Central memory CD8-positive, alpha-beta T cell (primary cell): ENCODE measurements at places on chromosomes 6 and 20.

GRCh38 chr6:103534095-103534494 lies 1325.6 kb downstream of the HACE1 start:
- no peak overlapping the region for H3K27ac ChIP-seq
- H3K36me3 ChIP-seq, result no peaks in the 10 kb centered on the region
- no peak for DNase-seq
- H3K4me3 ChIP-seq, result no peak overlapping the region
- no peaks in the 10 kb centered on the region for H3K27me3 ChIP-seq
- H3K4me1 ChIP-seq, result no peaks in the 10 kb centered on the region

- H3K36me3 ChIP-seq, result no peaks in the 10 kb centered on the region
- DNase-seq, result no peak
- no peak overlapping the region for H3K27ac ChIP-seq
- H3K4me3 ChIP-seq, result no peak overlapping the region
- no peaks in the 10 kb centered on the region for H3K4me1 ChIP-seq
- H3K27me3 ChIP-seq, result no peaks in the 10 kb centered on the region
Measured at GRCh38 chr6:97885325-97885724, 602.3 kb upstream of the MMS22L start.

DNA sequence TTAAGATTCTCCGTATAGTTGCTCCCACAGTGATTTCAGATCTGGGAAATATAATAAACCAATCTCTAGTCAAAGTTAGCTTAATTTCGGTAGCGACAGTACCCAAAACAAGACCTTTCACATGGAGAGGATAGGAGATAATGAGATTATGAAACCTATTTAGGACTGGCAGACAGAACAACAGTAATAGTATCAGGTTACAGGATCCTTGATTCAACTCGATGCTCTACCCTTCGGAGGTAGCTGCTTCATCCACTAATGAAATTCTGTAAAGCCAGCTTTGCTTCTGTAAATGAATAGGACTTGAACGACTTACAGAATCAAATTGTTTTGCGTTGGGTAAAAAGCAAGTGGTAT lies 534 bp upstream of the AKIRIN2 start:
- peaks cover 37% of the 10 kb centered on the region for H3K4me1 ChIP-seq
- H3K36me3 ChIP-seq, result peaks cover 10% of the 10 kb centered on the region

DNA sequence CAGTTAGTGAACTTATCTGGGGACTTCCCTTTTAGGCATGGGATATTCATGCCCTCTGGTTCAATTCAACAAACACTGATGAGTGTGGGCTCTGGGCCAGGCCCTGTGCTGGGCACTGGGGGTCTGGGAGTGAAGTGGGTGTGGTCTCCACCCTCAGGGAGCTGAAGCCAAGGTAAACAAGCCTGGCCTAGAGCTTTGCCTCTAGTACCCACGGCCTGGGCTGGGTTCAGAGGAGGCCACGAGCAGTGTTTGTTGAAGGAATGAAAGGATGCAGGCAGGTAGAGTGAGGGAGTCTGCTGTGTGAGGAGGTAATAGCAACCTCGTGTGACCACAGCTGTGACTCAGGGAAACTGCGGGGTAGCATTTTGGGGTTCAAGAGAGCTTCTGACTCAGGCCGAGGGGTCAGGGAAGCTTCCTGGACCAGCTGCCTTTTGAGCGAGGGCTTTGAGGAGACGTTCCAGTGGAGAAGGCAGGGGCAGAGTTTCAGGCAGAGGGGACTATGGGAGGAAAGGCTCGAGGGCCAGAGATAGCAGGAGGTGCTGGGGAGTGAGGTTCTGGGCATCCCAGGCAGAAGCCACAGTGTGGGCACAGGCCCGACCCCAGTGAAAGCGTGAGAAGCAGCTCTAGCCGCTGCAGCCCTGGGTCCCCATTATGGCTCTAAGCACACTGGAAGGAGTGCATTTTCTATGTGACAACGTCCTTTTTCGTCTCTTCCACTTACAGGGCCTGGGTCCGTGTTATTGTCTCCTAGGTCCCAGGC lies 5.6 kb downstream of the MYLK2 start:
- no peak for DNase-seq
- H3K27me3 ChIP-seq, result no peaks in the 10 kb centered on the region
- no peaks in the 10 kb centered on the region for H3K4me1 ChIP-seq

DNA sequence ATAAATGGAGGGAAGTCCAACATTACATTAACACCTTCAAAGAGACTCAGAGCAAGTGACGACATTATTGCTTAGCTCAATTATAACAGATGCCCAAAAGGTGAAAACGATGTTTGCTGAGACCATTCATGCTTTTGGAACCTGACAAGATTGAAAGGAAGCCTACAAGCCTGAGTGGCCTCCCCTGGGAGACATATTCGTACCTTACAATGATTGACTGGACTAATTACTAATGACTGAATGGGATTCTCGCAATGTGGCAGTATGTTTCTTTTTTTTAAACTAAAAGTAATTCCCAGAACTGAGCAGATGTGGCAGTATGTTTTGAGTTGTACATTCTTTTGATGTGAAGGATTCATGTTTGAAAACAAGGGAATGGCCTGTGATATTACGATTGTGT lies 49.9 kb downstream of the VEGFA start:
- H3K4me1 ChIP-seq, result peaks cover 6% of the 10 kb centered on the region
- no peak for DNase-seq
- no peak overlapping the region for H3K27ac ChIP-seq
- no peaks in the 10 kb centered on the region for H3K36me3 ChIP-seq

- peaks cover 29% of the 10 kb centered on the region for H3K4me1 ChIP-seq
- H3K27ac ChIP-seq, result peak overlapping the region; percentile 99
- H3K27me3 ChIP-seq, result no peaks in the 10 kb centered on the region
- DNase-seq, result peak; percentile 15
- peaks cover 21% of the 10 kb centered on the region for H3K36me3 ChIP-seq
Measured at GRCh38 chr20:58650181-58650775, 805 bp upstream of the STX16 start.

- H3K4me3 ChIP-seq, result peak overlapping the region; percentile 88
- H3K27me3 ChIP-seq, result no peaks in the 10 kb centered on the region
- peaks cover 40% of the 10 kb centered on the region for H3K4me1 ChIP-seq
- peaks cover 28% of the 10 kb centered on the region for H3K36me3 ChIP-seq
- no peak for DNase-seq
Measured at GRCh38 chr20:35091816-35092523, 637 bp downstream of the TRPC4AP start.

DNA sequence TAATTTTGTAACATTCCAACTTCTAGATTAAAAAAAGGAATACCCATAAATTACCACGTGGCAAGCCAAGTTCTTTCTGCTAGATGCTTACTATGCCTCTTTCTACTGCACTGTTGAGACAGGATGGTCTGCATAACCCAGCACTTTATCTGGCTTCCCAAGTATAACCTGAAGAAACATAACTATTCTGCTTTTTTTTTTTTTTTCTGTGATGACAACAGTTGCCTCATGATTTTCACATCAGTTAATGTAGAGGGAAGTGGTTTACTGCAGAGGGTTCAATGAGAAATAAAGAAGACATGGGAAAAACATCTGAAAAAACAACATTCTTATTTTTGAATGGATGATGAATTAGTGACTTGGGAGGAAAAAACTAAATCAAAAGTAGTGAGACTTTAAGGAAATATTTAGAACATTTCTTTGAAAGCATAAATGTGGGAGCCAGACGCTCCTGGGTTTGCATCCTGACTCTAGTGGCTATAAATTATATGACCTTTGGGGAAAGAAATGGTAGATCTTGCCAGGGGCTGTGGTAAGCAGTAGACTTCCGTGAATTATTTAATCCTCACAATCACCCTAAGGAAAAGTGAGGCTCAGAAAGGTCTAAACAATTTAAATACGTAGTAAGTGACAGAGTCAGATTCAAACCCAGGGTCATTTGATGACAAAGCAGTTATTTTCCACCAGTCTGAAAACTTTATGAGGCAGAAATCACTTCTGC lies 230.7 kb downstream of the PHACTR1 start:
- no peak overlapping the region for H3K27ac ChIP-seq
- no peak overlapping the region for H3K4me3 ChIP-seq
- peaks cover 32% of the 10 kb centered on the region for H3K27me3 ChIP-seq
- H3K36me3 ChIP-seq, result no peaks in the 10 kb centered on the region
- no peak for DNase-seq

GRCh38 chr6:158926414-158926813 lies 73.6 kb downstream of the RSPH3 start:
- no peaks in the 10 kb centered on the region for H3K27me3 ChIP-seq
- H3K4me1 ChIP-seq, result no peaks in the 10 kb centered on the region
- peaks cover 1% of the 10 kb centered on the region for H3K36me3 ChIP-seq

DNA sequence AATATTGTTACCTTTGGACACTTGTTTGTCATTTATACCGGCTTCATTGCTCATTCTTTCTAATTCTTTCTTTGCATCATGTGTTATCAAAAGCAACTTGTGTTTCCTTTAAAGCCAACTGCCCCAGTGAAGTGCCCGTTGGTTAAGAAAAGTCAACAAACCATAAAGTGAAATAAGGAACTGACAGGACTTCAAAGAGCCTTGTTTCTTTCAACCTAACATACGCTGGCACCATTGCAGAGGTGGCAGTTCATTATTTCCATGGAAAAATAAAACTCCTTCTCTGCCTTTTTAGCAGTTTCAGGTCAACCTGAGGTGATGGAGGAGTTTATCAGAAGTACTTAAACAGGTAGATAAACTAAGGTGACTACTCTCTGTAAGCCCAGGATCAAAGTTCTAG lies 28.8 kb downstream of the FERMT1 start:
- no peaks in the 10 kb centered on the region for H3K4me1 ChIP-seq
- no peak overlapping the region for H3K4me3 ChIP-seq
- H3K27ac ChIP-seq, result no peak overlapping the region
- H3K36me3 ChIP-seq, result no peaks in the 10 kb centered on the region

DNA sequence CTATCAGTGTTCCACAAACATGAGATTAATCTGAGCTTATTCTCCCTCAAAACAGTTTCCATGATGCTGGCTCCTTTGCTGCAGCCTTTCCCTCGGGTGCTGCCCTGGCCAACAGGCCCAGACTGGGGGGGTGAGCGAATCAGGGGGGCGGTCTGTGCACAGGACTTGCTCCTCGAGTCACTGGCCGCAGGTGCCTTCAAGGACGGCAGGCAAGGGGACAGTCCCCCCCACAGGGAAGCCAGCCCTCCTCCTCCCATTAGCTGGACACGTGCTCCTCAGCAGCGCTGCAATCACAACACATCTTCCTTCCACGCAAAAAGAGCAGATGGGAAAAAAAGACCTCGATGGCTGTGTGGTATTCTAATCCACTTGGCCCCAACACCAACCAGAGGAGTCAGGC lies 10.0 kb downstream of the YTHDF1 start:
- H3K27me3 ChIP-seq, result no peaks in the 10 kb centered on the region
- no peak for DNase-seq
- peaks cover 31% of the 10 kb centered on the region for H3K4me1 ChIP-seq
- H3K36me3 ChIP-seq, result peaks cover 53% of the 10 kb centered on the region
- no peak overlapping the region for H3K27ac ChIP-seq

DNA sequence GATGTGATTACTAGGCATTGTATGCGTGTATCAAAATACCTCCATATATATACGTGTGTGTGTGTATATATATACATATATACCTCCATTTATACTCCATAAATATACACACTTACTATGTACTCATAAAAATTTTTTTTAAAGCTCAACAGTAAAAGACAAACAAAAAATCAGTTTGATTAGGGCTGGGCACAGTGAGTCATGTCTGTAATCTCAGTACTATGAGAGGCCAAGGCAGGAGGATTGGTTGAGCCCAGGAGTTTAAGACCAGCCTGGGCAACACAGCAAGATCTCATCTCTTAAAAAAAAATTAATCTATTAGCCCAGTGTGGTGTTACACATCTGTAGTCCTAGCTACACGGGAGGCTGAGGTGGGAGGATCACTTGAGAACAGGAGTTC lies 24.6 kb downstream of the PDSS2 start:
- no peak overlapping the region for H3K27ac ChIP-seq
- H3K36me3 ChIP-seq, result no peaks in the 10 kb centered on the region
- no peak for DNase-seq
- no peak overlapping the region for H3K4me3 ChIP-seq

GRCh38 chr6:42363926-42364849 lies 87.5 kb downstream of the TRERF1 start:
- H3K27me3 ChIP-seq, result no peaks in the 10 kb centered on the region
- H3K27ac ChIP-seq, result peak overlapping the region; percentile 88
- H3K4me1 ChIP-seq, result peaks cover 78% of the 10 kb centered on the region
- H3K4me3 ChIP-seq, result peak overlapping the region; percentile 9

- H3K4me3 ChIP-seq, result no peak overlapping the region
- no peaks in the 10 kb centered on the region for H3K27me3 ChIP-seq
- H3K4me1 ChIP-seq, result no peaks in the 10 kb centered on the region
- H3K36me3 ChIP-seq, result no peaks in the 10 kb centered on the region
- no peak for DNase-seq
Measured at GRCh38 chr6:48844696-48845095, 618.4 kb downstream of the MMUT start.

DNA sequence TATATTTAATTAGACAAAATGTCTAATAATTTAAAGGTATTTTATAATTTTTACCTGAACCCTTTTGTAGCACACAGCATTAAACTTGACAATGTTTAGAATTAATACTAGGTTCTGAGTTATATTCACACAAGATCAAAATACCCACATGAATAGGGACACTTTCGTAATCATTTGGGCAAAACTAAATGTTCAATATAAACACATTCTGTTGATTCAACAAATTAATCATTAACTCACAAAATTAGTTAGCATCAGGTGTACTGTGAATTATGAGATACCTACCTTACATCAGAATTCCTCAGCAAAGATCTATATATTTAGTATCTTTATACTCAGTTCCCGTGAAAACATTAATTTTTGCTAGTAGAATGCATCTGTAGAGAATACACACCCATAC lies 481.5 kb upstream of the MANEA start:
- DNase-seq, result no peak
- no peaks in the 10 kb centered on the region for H3K36me3 ChIP-seq
- H3K27me3 ChIP-seq, result no peaks in the 10 kb centered on the region
- H3K4me3 ChIP-seq, result no peak overlapping the region
- H3K4me1 ChIP-seq, result no peaks in the 10 kb centered on the region

DNA sequence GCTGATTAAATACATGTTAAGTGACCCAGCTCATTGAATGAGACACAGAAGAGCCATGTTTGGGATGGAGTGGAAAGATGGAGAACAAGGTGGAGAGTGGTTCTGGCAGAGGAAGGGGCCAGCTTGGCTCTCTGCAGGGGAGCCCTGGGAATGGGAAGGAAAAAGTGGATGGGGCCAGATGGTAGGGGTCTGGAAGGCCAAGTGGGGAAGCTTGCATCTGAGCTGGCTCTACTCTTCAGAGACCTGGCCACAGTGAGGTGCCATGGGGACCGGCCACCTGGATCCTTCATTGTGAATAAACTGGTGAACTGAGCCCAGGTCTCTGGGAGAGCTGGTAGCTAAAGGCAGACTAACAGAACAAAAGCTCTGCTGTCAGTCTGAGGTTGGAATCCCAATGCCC lies 48.9 kb upstream of the SIRPA start:
- no peak overlapping the region for H3K4me3 ChIP-seq
- DNase-seq, result no peak
- peaks cover 45% of the 10 kb centered on the region for H3K27me3 ChIP-seq
- no peaks in the 10 kb centered on the region for H3K36me3 ChIP-seq
- H3K27ac ChIP-seq, result no peak overlapping the region

DNA sequence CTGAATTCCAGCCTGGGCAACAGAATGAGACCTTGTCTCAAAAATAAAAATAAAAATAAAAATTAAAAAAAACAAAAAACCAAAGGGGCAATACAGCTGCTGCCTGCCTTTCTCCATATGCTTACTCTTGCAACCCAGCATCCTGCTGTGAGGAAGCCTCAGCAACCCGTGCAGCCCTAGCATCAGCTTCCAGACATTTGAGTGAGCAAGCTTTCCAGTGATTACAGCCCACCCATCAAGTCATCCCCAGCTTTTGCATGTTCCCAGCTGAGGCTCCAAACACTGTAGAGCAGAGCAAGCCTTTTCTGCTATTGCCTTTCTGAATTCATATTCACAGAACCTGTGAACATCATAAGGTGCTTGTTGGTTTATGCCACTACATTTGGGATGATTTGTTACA lies 93.8 kb downstream of the SASH1 start:
- H3K27ac ChIP-seq, result no peak overlapping the region
- DNase-seq, result no peak
- H3K4me1 ChIP-seq, result no peaks in the 10 kb centered on the region
- H3K27me3 ChIP-seq, result peaks cover 52% of the 10 kb centered on the region
- no peak overlapping the region for H3K4me3 ChIP-seq
